Cardiac septum (tissue), 1 donor: ENCODE measurements at places on chromosomes 6 and 20. TPM values are rescaled to one million over a fixed set of nuclear protein-coding genes. Genes with fewer than 3 reads are reported as not detected.
A peak's percentile ranks its signal among the peaks of the same experiment; 100 is the strongest.

DNA sequence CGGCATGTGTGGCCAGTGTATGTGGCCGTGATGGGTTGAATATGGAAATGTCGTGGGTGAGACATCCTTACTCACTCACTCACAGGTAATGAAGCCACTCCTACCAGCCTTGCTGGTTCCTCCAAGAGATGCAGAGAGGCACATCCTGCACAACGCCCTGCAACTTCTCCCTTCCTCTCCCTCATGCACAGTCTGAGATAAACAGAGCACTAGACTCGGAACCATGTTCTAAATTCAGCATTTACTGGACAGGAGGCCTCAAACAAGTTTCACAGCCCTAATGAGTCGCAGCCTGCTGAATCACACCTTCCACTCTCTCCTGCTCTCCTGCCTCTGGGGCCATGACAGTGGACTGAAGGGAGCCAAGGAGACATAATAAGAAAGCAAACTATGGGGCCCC lies 91.2 kb downstream of the ISM1 start:
- no peak for DNase-seq

DNA sequence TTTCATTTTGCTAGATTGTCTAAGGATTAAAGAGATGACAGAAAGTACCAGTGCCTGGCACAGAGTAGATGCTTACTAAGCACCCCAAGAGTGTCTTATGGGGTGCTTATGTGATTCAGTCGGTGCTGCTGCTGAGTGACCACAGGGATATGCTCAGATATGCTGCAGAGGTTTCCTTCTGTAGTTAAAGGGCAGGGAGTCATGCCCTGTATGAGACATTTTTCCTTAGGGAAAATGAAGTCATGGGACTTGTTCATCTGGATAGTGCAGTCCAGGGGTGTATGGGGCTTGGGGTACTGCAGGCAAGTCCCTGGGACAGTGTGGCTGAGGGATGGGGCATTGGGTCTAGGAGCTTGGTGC lies 25.1 kb downstream of the TOX2 start:
- DNase-seq = no peak

- DNase-seq = no peak
These were observed 132.7 kb upstream of the SLC24A3 start for GRCh38 chr20:19079536-19080299.

DNA sequence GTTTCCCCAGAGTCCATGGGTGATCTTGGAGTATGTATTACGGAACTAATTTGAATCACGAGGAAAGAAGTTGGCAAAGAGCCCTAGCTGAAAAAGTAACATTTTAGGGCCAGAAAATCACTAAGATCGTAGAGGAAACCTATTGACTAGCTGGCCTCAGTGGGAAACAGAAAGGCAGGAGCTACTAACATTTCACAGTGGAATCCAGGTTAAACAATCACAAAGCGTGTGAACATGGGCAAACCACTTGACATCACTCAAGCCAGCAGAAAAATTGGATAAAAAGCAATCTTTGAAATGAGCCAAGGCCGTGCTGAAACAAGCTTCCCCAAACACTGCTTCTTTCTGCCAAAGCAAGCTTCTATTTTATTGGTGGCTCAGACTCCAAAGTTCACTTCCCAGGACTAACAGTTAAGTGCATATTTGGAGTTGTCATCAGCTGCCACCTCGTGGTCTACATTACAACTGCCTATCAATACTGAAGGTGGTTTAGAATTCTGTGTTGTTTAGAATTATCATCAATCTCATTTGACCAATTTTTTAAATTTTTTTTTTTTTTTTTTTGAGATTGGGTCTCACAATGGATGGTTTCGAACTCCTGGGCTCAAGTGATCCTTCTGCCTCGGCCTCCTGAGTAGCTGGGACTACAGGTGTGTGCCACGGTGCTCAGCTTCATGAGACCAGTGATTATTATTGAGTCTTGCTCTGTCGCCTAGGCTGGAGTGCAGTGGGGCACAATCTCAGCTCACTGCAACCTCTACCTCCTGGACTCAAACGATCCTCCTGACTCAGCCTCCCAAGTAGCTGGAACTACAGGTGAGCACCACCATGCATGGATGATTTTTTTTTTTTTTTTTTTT lies 10.6 kb downstream of the RPS10 start:
- DNase-seq = no peak

Gene GPR6
- not detected for total RNA-seq

- DNase-seq = no peak
These were observed 138.6 kb upstream of the ARID1B start for GRCh38 chr6:156638581-156638980.

GRCh38 chr6:22043284-22043962 lies 253.4 kb downstream of the PRL start:
- no peak for DNase-seq

DNA sequence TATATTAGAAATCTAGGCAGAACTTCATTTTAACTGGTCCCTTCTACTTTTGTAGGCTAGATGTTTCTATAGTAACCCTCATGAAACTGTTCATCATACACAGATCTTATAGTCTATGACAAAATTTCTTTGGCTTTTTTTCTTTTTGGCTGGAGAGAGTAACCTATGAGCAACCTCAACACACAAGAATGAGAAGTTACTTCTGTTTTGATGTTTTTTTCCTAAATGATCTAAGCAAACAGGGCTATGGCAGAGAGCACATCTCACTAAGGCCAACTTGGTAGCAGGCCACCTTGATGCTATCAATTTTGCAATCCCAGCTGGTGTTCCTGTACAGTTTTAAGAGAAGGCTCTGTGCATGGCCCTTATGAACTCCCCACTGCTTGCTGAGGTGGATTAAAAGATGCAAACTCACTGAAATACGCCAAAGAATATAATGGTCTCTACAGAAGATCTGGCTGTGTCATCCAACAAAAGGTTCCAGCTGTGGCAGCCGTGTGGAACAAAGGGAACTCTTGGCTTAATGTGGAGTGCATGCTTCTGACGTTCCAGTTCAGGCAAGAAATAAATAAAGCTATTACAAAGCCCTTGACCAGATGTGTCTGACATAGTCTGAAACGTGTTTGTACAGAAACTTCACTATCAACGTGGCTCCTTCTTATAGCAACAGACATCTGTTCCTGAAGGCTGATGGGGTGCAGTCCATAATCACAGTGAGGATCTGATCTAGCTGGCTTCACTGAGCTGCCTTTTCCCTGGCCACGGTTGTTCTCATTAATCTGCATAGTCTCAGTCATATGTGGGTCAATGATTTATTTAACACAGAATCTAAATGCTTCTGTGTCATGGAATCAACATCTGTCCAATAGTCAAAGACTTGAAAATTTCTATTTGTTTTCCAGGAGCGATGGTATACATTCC lies 481.1 kb downstream of the BMP2 start:
- DNase-seq = no peak

DNA sequence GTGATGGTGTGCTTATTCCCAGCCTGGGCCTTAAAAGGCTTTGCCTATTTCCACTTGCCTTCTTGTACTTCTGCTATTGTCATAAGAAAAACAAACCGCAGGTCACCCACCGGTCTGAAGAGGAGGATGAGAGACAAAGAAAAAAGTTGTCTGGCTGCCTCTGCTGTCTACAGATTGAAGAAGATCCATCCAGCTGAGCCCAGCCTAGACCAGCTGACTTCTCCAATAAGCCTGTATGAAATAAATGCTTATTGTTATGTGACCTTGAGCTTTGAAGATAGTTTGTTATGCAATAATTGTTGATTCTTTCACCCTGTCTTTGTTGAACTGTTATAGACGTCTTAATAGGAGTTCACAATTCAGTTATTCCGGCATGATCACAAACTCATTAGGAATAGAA lies 223.8 kb upstream of the PRSS16 start:
- DNase-seq = no peak

DNA sequence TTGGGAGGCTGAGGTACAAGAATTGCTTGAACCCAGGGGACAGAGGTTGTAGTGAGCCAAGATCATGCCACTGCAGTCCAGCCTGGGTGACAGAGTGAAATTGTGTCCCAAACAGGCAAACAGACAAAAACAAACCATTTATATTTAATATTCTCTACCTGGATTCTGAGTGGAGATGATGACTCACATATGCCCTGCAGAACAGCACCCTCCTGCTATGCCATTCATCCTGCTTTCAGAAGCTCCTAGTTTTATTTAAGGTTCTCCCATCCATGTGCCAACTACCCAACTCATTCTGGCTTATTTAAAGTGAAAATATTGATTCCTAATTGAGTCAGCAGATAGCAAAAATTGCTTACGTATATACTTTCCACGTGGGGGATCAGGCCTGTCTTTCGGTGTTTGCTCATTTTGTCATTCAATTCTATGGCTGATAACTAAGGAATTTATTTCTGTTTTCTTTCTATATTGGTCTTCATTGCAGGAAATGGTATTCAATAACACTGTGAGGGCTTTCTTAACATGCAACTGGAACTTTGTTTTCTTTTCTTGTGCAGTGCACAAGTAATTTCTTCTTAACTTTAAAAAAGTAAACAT lies 459.1 kb upstream of the JAG1 start:
- no peak for DNase-seq

Gene MAFB
- 6.8 TPM for total RNA-seq

DNA sequence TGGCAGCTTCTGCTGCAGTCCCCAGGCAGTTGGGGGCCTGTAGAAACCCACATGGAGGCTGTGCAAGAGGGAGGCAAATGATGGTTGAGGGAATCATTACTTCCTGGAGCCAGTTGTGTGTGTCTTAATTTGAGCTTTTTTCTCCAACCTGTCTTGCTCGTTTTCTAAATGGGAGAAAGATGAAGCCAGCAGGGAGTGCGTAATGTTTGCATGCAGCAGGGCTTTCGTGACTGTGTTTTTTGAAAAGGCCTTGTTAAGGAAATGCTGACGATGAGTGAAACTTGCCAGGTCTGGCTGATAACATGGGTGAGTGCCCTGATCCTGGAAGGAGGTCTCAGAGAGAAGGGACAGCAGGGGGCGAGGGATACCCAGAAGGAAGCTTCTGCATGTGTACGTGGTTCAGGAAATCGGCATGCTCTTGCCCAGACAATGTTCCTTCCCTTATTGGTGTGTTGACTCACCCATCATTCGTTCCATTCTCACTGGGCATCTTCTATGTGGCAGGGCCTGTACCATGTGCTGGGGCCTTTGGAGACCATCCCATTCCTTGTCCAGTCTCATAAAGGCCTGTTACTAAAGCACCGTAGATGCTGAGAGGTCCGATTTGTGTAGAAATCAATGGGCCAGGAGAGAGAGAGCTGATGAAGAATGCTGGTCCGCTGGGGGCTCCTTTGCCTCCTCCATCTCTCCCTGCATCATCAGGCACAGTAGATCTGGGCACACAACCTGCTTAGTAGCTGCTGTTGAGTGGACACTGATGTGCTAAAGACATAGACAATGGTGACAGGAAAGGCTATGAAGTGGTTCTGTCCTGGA lies 27.4 kb downstream of the GLP1R start:
- peak; percentile 64 for DNase-seq

DNA sequence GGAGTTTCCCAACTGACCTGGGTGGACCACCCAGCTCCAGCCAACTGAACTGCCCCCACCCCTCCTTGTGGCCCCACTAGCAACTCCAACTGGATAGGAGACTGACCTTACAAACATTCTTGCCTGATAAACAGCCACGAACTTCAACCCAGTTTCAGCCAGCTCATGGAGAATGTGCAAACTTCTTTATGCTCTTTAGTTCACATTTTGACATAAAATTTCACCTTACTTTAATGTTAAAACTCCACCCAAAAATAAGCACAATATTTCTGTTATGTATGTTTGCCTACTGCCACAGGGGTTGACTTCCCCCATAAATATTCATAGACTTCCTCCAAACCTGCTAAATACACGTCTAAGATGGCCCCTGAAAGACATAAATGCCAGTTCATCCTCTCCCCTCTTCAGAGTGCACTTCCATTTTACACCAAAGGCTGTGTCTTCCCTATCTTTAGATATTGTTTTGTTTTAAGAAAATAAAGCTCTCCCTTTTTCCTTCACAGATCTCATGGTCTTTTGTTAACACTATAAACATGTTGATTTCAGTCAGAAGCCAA lies 643.7 kb downstream of the EPM2A start:
- no peak for DNase-seq

Gene PACRG
- 14.1 TPM for total RNA-seq

GRCh38 chr6:131029626-131030297 lies 33.3 kb downstream of the EPB41L2 start:
- DNase-seq = no peak

Gene GTF2H4
- 16.0 TPM for total RNA-seq

GRCh38 chr6:163380216-163380615 lies 34.3 kb upstream of the QKI start:
- DNase-seq = no peak

GRCh38 chr6:14265049-14266021 lies 147.8 kb downstream of the CD83 start:
- DNase-seq = no peak

- no peak for DNase-seq
These were observed 290.9 kb upstream of the RNF217 start for GRCh38 chr6:124671324-124671723.

DNA sequence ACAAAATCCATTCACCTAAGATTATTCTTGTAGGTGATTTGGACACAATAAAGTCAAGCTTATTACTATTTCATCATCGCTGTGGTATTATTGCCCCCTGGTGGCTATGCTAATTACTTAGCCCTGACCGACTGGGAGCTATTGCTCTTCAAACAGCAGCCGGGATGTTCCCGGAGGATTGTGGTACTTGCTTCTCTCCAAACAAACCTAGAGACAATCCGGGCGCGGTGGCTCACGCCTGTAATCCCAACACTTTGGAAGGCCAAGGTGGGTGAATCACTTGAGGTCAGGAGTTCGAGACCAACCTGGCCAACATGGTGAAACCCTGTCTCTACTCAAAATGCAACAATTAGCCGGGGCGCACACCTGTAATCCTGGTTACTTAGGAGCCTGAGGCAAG lies 15.4 kb upstream of the STMND1 start:
- DNase-seq = no peak

Gene HLA-DQB1
- 3.7 TPM for total RNA-seq

DNA sequence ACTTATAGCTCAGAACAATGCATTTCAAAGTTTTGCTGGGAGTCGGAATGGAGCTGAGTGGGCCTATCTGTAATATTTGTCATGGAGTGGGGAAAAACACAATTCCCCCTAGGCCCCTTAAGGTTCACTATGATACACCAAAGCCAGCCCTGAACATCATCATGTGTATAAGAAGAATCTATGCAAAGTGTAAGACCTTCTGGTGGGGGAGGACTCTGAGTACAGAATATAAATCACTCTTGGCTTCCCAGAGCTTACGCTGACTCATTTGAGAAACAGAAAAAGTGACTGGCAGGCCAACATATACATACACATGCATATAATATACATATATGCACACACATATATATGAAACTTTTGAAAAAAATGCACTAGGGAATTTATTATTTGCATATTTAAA lies 54.1 kb upstream of the UBR2 start:
- no peak for DNase-seq

Gene OPRL1
- 0.48 TPM for total RNA-seq

GRCh38 chr6:124994648-124995047 lies 32.4 kb downstream of the RNF217 start:
- DNase-seq = no peak

Gene MOG
- 2.0 TPM for total RNA-seq

Gene BPIFB1
- total RNA-seq = not detected

DNA sequence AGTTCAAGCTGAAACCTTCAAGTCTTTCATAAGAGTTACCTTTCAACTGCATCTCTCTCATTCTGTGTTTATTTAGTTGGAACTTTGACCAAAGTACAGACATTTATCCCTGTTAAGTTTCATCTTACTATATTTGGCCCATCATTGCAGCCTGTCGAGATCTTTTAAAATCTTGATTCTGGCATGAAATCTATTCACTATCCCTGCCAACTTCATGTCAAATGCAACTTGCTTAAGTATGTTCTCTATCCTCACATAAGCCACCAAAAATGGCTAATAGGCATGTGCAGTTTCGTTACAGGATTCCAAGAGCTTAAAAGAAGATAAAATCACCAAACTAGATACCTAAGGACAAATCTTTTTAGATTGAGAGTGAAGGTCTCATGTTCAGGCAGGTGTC lies 117.5 kb upstream of the KCNQ5 start:
- DNase-seq = no peak

Gene FAXC
- 0.57 TPM for total RNA-seq
